NCI-H446 treated with DMSO at 0.1 percent for 48 hours (cell line): ENCODE measurements at places on chromosomes 7 and 10.

- DNase-seq = no peak
Observed at GRCh38 chr10:3825244-3825643, 40.2 kb upstream of the KLF6 start.

GRCh38 chr10:63579371-63580014 lies 58.3 kb downstream of the REEP3 start:
- DNase-seq = no peak

GRCh38 chr7:14761510-14762296 lies 140.8 kb downstream of the DGKB start:
- peak; percentile 96 for DNase-seq

DNA sequence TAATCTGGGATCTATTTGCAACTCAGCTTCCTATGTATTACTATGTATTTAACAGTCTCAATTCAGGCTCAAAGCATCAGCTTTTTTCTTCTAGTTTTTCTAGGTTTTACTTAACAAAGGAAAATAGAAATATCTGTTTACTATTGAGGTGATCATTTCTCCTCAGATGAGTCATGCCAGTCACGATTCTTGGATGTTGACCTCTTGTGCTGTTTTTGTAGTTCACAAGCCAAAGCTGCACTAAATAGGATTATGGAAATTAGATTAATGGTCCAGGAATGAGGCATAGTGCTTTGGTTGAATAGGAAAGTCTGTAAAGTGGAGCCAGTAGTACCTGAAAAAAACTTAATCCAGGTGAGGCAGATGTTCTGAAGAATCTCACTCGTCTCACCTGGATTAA lies 198.3 kb upstream of the KAT6B start:
- no peak for DNase-seq

- no peak for DNase-seq
Observed at GRCh38 chr7:147474862-147475261, 1115.7 kb upstream of the C7orf33 start.

- no peak for DNase-seq
Observed at GRCh38 chr7:135753616-135754413, 5.2 kb upstream of the FAM180A start.

DNA sequence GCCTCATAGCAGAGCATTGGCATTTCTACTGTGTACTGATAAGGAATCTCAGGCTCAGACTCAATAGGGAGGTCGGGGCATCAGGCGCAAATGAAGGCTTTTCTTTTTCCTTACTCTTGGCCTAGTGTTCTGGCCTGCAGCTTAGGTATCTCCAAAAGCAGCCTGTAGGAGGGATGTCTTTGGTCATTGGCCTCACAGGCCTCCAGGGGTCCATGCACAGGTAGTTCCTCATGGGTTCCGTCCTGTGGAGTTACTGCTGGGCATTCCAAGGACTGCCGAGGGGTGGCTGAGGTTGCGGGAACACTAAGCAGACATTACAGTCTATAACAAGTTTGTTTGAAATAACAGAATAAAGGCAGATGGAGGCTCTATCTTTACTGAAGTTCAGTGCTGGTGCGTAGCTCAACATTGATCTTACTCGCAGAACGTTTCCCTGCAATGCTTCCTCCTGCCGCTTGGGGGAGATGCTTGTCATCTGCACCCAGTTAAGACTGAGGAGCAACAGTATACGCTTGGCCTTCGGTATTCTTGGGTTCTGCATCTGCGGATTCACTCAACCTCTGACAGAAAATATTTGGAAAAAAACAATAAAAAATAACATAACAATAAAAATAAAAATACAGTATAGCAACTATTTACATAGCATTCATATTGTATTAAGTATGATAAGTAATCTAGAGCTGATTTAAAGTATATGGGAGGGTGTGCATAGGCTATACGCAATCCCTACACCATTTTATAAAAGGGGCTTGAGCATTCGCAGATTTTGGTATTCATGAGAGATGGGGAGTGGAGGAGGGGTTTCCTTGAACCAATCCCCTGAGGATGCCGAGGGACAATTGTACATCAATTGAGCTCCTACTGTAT lies 58.9 kb downstream of the SH2D4B start:
- no peak for DNase-seq

DNA sequence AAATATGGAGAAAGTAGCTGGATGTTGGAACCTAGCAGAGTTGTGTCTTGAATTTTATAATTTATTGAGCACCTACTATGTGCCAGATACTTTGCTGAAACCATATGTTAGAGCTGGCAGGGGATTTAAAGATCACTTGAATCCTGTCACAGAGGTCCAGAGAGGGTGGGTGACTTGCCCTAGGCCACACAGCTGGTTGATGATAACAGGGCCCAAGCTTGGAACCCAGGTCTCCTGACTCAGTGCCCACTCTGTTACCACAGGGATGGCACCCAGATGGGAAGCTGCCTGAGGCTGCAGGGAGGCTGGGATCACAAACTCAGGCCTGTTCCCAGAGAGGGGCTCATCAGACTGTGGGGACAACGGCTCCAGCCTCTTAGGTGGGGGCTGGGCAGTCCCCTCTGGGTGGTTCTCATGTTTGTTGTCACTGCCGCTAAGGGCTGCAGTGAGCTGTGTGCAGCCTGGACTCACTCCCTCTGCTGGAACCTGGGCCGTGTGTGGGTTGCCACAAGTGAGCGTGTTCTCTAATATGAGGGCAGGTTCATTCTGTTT lies 18.6 kb downstream of the GOLGA7B start:
- no peak for DNase-seq

GRCh38 chr7:148204639-148205304 lies 385.8 kb upstream of the C7orf33 start:
- DNase-seq = no peak

DNA sequence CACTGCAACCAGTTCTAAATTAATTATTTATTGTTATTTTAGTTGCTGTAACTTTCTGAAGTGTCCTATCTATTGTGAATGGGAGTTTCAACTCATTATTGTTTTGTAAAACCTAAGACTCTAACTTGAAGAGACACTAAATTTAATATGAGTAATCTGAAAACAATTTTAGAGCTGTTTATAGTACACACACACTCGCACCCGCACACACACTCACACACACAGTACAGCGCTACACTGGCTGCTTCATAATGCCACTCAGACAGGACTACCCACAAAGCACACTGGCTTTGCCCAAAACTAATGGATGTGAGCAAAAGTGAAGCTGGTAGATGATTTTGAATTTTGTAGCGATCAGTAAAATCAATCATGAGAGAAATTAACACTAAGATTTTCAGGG lies 238.9 kb upstream of the ETV1 start:
- no peak for DNase-seq

- no peak for DNase-seq
Observed at GRCh38 chr7:35286986-35287385, 33.1 kb upstream of the TBX20 start.

GRCh38 chr10:86647773-86648703 lies 6.3 kb upstream of the OPN4 start:
- DNase-seq = no peak

GRCh38 chr10:89504691-89505090 lies 30.7 kb downstream of the SLC16A12 start:
- DNase-seq = no peak

- no peak for DNase-seq
Observed at GRCh38 chr10:108689891-108690290, 1233.4 kb downstream of the XPNPEP1 start.

- no peak for DNase-seq
Observed at GRCh38 chr7:11779864-11780674, 51.9 kb downstream of the THSD7A start.

GRCh38 chr10:11546581-11546980 lies 64.9 kb downstream of the USP6NL start:
- no peak for DNase-seq

DNA sequence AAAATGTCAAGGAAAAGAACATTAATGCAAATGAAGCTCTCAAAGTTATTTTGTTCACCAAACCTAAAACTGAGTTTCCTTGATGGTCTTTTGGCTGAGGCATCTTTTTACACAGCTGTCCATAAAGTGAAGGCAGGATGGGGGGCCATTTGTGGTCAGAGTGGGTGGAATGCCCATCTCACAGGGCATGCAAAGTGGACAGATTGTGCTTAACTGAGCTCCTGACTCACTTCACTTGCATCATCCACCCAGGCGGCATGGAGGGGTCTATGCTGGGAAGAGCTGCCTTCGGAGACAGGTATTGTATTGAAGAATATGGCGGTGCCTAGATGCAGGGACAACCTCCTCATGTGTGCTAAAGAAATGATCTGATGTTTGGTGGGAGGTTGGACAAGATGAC lies 905.3 kb downstream of the KCNMA1 start:
- DNase-seq = no peak

GRCh38 chr7:79666472-79666871 lies 213.0 kb upstream of the MAGI2 start:
- no peak for DNase-seq

- DNase-seq = no peak
Observed at GRCh38 chr7:158350166-158350900, 237.3 kb downstream of the PTPRN2 start.

DNA sequence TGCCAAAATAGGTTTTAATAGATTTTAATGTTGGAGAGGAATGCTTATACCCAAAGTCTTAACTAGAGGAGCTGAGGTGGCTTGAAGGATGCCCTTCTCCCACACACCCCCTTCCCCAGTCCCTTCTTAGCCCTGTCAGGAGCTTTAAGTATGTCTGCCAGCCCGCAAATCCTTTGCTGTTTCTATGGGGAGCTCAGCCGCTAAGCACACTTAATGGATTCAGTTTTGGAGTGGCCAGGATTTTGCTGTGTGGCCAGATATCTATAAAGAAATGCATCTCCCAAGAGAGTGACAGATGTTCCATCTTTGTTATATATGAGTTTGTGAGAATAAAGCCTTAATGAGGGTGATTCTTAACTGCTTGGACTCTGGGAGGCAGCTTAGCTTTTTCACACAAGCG lies 152.9 kb upstream of the ZNF32 start:
- DNase-seq = no peak

DNA sequence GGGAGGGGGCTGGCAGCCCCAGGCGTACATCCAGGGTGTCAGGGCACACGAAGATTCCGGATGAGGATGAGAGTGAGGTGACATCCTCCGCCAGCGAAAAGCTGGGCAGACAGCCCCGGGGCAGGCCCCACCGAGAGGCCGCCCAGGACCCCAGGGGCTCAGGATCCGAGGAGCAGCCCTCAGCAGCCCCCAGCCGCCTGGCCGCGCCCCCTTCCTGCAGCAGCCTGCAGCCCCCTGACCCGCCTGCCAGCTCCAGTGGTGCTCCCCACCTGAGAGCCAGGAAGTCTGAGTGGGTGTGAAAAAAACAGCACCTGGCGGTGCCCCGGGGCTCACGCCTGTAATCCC lies 3.2 kb downstream of the GJD4 start:
- no peak for DNase-seq

DNA sequence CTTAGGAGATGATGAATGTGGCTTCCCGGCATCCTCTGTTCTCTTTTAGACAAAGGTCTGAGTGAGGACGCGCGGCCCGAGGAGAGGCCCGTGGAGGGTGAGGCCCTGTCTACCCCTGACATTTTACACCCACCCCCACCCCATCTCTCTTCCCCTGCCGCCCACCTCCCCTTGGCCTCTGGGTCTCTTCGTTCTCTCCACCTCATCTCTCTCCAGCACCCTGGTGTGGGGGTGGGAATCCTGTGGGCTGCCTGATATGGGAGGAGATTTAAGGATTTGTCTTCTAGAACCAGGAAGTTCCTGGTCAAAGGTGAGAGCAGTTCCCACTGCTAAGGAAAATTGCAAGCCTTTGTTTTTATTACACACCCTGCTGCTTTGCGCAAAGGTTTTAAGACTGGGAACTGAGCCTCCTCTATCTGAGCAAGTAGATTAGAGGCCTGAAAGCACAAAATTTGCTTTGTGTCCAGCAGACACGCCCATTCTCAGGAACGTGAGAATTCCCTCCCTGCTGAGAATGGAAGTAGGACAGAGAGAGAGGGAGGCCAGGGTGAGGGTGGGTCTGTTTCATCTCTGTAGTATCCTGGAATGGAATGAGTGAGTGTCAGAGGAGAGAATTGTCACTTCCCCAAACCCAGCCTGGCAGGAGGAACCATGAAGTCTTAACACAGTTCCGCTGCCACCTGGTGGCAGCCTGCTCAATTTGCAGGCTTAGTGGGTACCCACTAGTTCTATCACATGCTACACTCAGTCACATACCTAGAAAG lies 91.2 kb downstream of the GTF2IRD1 start:
- no peak for DNase-seq

DNA sequence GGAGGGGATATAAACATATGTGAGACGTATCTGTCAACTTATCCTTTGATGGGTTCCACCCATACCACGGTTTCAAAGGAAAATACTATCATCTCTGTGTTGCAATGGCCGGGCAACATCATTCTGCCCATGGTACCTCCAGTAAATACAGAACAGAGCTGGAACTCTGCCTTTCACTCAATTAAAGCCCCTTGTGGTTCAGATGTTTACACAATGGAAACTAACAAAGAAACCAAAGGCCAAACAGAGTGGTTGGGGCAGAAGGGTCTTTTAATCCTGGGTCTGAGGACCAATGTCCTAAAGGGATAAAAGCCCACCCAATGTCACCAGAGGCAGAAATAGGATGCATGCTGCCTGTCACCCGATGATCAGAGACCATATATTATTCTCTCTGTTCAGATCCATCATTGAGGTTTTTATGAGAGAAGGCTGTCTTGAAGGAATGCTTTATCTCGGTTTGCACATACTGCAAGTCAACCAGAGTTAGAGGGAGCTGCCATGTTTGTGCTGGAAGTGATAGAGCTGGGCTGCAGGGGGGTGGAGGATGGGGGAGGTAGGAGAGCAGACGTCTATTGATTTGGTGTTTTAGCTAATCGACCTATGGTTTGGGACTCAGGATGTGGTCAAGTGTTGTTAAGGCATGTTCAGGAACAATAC lies 105.4 kb upstream of the FRMD4A start:
- no peak for DNase-seq

DNA sequence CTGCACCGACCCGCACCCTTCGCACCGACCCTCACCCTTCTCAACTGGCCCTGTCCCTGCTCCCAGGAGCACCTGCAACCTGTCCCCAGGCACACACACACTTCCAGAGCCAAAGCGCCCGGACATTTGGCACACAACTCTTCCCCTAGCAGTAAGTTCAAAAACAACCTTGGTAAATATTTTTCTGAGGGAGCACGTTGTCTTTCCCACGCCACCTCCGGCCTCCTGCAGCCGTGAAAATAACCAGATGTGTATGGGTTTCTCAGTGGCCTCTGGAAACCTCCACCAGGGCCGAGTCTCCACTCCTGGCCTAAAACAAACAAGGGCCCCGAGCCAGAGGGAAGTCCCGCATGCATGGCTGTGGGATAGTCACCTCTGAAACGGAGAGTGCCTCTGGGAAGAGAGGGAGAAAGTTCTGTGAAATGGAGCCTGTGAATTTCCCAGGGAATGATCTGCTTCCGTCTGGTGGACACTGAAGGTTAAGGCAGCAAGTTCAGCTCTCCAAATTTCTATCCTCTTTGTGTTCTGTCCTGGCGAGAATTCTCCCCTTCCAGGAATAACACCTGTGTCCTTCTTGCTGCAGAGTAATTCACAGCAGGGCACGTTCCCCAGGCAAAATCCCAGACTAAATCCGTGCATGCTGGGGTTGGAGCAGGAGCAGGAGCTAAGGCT lies 15.8 kb downstream of the PODXL start:
- DNase-seq = no peak

GRCh38 chr10:69107699-69108098 lies 16.3 kb upstream of the VPS26A start:
- no peak for DNase-seq

- no peak for DNase-seq
Observed at GRCh38 chr10:49107111-49107886, 8.0 kb downstream of the VSTM4 start.

- no peak for DNase-seq
Observed at GRCh38 chr10:126565441-126565840, 105.1 kb downstream of the C10orf90 start.
